ENCODE measurements at places on chromosomes 3 and 15.

DNA sequence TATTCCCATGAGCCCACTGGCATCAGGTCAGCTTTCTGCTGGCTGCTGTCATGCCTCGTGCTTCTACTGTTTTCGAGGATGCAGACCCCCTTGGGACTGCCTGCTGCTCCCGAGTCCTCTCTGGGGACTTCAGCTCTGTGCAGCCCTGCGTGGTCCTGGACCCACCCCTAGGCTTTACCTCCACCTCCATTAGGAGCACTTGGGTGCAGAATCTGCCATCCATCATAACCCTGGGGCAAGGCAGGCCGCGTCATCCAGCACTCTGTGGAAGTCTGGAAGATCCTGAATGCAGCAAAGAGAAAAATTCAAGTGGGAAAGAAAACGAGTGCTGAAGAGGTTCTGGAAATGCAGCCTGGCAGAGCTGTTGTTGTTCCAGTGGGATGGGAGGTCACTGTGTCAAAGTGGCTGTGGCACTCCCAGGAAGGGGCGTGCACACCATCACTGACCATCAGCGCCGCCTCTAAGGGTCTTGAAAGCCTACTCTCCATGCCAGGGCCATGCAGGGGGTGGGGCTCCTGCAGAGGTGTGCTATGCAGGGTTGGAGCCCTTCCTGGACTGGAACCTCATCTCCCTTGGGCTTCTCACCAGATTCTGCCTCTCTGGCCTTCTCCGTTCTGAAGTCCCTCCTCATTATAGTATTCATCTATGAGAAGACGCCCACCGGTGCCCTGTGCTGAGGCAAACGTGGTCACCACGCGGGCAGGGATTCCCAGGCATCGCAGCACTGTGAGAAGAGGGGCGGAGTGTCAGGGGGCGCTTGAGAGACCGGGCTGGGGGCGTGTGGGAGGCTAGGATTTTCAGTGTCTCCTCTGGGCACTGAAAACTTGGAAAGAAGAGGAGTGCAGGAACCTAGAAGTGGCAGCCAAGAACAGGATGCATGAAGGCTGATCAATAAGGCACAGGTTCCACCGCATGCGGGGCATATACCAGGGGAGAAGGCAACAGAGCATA, 12.5 kb downstream of the EPB42 start:
- no peak for DNase-seq

DNA sequence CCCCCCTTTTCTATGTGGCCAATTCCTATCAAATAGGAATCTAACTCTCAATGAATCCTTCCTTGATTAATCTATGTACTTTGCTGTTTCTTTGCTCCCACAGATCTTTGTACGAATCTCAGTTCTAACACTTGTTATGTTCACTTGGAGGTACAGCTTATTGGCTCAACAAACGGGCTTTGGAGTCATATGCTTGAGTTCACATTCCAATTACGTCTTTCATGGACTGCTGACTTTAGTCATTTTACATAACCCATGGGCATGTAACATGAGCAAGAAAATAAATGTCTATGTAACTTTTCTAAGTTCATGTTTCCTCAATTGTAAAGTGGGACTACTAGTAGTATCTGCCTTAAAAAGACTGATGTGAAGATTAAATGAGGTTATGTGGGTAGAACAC, 123.2 kb upstream of the TBC1D5 start:
- DNase-seq: no peak

GRCh38 chr15:70195171-70195570, 97.5 kb upstream of the TLE3 start:
- no peak for DNase-seq

DNA sequence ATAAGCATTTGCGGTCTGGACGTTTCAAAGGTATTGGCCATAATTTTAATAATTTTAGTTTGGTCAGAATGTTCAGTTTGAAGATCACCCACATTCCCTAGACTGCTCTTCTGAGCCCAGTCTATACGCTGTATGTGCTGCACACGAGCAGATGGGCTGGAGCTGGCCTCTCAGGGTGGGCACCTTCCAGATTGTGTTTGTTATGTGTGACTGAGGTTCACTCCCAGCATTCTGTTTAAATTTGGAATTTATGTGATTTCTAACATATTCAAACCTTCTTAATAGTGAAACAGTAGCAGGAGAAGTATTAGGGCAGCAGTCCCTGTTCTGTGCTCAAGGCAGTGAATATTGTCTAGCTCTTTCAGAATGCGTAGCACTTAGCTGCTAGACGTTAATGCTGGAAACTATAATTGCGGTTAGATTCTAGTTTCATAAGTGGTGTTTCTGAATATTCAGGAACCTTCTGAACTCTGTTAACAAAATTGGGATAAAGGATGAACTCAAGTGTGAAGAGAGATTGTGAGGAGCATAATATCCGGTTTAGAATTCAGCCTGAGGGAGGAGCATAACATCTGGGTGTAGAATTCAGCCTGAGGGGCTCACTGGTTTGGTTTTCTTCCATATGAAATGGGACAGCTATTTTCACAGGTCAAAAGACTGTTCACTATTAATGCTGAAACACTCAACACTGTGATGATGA, 68.6 kb upstream of the RPL35A start:
- no peak for DNase-seq

DNA sequence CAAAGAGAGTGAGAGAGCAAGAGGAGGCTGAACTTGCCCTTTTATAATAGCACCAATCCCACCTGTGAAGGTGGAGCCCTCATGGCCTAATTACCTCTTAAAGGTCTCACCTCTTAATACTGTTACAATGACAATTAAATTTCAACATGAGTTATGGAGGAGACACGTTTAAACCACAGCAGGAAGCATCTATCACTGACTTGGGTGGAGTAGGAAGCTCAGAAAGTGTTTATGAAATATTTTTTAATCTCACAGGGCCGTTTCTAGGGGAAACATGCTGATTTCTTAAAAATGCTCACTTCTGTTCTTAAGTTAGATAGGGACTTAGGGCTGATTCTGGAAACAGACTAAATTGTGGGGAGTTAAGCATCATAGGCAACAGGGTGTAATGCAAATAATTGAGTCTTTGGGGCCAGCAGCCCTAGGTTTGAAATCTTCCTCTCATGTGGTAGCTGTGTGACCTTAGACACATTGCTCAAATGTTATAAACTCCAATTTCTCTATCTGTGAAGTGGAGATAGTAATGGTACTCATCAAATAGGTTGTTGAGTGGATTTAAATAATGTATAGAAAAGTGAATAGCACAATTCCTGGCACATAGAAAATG, 133.3 kb upstream of the KLHL25 start:
- DNase-seq: no peak

- no peak for DNase-seq
Observed at GRCh38 chr3:149449799-149450198, 24.7 kb upstream of the TM4SF4 start.

GRCh38 chr3:45055032-45055410, 28.9 kb downstream of the CLEC3B start:
- peak; percentile 77 for DNase-seq

- DNase-seq: no peak
Observed at GRCh38 chr3:147757866-147758265, 348.7 kb downstream of the ZIC1 start.

GRCh38 chr3:45329761-45330305, 58.5 kb upstream of the LARS2 start:
- DNase-seq: no peak

- no peak for DNase-seq
Observed at GRCh38 chr3:171365489-171365888, 94.7 kb downstream of the TNIK start.

GRCh38 chr15:39786447-39787056, 3.9 kb upstream of the FSIP1 start:
- peak; percentile 70 for DNase-seq

DNA sequence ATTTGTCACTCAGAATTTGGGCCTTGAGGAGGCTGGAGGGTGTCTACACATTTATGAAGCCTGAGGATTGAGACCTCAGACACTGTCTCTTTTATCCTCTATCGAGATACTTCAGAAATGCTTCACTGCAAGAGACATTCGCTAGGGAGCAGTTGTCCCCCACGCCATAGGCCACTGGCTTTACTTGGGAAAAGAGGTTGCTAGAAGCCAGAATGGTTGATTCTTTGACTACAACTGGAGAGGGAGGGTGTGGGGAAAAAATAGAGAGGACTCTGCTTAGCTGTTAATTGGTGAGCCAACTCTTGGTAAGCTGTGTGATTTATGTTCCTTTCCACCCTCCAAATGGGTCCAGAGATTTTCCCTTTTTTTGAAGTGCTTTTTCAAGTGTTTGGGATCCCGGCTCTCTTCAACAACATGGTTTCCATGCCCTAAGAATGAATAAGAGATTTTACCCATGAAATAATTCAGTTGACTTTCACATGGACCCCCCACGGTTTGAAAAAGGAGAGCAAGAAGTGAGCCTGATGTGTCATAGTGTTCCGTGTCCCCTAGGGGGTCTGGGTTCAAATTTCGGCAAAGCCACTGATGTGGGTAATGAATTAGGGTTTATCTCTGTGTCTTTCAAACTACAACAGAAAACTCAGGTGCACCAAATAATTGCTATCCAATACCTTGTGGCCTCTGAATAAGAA, 2.7 kb downstream of the BOC start:
- DNase-seq: no peak

GRCh38 chr15:69794645-69795469, 302.9 kb downstream of the TLE3 start:
- DNase-seq: peak; percentile 13

- no peak for DNase-seq
Observed at GRCh38 chr15:77737238-77738037, 104.7 kb upstream of the LINGO1 start.

- DNase-seq: no peak
Observed at GRCh38 chr3:172551874-172552273, 28.6 kb upstream of the TNFSF10 start.

DNA sequence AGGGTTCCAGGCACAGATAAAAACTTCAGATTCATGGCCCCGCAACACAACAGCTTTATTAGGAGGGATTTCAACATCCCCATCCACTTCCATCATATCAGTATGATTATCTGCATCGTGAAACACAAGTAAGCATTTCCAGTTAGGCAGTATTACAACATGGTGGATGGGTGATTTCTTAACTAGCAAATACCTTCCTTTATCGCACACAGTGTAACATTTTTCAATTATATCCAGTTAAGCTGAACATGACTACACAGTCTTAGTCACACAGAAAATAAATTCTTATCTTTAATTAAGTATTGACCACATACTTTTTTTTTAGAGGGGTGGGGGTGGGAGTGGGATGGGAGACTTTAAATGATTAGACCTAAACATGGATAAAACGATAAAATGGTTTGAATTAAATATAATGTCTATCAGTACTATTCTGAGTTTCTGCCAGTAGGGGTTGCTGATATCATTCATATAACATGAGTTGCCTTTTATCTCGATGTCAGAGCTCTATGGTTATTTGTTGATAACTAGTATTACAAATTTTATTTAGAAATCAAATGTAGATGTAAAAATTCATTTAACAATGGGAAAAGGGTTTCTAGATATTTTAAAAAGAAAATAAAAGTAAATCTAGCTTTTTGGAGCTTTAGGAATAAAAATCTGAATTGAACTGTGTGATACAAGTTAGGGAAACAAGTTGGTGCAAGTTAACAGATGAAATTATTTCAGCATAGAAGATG, 146.6 kb downstream of the TBL1XR1 start:
- peak; percentile 41 for DNase-seq

GRCh38 chr3:181808053-181808452, 96.3 kb downstream of the SOX2 start:
- no peak for DNase-seq

- DNase-seq: no peak
Observed at GRCh38 chr15:72369964-72370363, 5.8 kb downstream of the HEXA start.

- no peak for DNase-seq
Observed at GRCh38 chr3:56939834-56940233, 120.6 kb upstream of the SPATA12 start.

DNA sequence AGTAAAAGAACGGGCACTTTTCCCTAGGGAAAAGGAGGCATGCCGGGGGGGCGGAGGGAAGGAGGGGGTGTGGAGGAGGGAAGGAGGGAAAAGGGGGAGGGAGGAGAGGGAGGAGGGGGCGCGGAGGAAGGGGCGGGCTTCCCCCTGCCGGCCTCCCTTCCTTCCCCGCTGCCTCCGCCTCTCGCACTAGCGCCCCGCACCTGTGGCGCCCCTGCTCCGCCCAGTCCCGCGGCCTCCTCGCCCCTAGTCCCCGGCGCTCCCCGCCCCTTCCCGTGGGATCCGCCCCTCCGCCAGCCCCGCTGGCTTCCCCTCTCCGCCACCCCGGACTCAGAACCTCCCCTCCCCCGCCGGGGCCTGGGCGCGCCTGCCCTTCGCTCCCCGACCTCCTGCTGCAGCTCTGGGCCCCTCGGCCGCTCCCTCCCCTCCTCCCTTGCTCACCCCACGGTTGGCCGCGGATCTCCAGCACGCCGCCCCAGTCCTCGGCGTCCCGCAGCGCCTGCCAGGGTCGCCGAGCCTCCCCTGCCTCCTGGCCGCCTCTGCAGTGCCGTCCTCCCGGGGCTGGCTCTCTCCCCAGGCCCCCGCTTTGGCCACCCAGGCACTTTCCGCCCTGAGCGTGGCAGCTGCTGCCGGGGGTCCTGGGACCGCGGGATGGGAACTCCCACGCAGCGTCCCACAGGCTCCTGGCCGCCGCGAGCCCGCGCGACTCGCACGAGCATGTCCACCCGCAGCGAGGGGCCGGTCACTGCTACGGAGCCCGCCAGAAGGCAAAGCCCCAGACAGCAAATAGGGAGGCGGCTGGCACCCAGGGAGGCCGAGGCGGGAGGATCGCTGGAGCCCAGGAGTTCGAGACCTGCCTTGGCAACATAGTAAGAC, 147.4 kb downstream of the TJP1 start:
- DNase-seq: peak; percentile 40

- DNase-seq: peak; percentile 98
Observed at GRCh38 chr15:38129531-38130204, 123.0 kb upstream of the SPRED1 start.

GRCh38 chr3:94024385-94024784, 4.0 kb downstream of the STX19 start:
- no peak for DNase-seq

DNA sequence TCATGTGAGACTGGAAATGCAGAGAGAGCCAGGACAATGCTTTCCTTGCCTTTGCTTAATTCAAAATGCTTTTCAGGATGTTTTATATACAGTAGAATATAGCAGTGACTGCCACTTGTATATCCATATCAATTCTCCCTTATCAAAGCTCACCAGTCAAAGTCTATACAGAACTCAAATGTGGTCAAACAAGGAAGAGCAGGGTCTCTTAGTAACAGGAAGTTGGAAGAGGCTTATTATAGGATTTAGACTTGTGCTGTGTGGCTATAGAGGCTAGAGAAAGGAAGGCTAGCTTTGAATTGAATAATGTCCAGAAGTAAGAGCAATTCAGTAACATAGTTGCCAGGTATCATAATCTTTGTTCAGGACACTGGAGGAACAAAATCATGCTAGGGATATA, 4.4 kb upstream of the SI start:
- DNase-seq: no peak

DNA sequence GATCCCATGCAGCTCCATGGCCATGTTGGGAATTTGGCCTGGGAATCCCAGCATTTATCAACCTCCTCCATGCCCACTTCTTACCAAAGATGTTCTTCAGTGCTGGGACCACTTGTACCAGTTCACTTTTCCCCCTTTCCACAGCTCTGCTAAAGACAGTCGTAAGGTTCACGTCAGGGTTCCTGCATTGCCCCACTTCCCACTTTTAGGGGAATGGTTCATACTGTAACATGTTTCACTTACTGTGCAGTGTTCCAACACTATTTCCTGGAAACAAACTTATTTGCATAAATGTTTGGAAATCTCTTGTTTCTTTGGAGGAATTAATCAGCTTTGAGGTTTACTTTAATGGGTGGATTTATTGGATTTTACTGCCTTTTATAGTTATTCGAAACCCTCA, 17.0 kb downstream of the APH1B start:
- DNase-seq: no peak

GRCh38 chr3:195556390-195556789, 13.3 kb upstream of the PPP1R2 start:
- DNase-seq: no peak

GRCh38 chr3:64267721-64268604, 42.7 kb upstream of the PRICKLE2 start:
- peak; percentile 36 for DNase-seq

All from HT1080 (cell line).